H1 (cell line): ENCODE measurements at places on chromosomes 12 and 14. TPM values are rescaled to one million over a fixed set of nuclear protein-coding genes. Genes with fewer than 3 reads are reported as not detected.

- H3K4me3 ChIP-seq = no peak overlapping the region
- no peak overlapping the region for H3K27ac ChIP-seq
- DNase-seq = no peak
- H3K4me1 ChIP-seq = peaks cover 3% of the 10 kb centered on the region
Measured at GRCh38 chr12:113359939-113360748, 1.8 kb downstream of the PLBD2 start.

DNA sequence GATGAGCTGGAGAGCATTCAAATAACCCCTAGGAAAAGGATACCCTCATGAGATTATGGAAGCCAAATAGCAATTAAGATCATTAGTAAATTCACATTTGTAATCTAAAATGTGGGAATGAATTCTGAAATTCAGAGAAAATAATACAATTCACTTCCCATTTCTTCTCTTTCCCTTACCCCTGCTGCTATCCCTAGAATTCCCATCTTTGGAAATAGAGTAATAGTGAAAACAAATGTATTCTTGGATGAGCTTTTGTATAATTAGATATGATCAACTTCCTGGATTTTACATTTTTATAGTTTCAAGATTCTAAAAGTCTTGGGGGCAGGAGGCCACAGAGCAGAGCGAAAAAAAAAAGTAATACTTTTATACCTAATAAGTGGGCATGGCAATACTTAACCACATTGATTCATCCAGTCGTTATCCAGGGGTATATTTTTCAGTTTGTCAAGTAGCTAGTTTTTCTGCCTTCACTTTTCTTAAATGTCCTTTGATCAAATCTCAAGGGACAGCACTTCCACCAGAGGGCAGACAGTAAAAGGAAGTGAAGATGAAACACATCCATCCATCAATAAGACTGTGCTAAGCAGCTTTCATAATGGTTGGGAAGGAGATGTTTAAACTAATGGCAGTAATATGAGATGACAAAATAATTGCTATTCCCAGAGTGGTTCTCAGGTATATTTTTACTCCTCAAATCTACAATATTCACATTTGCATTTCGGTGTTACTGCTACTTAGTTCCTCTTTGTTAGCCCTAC, 401.3 kb downstream of the DIO2 start:
- no peaks in the 10 kb centered on the region for H3K36me3 ChIP-seq
- no peak overlapping the region for H3K4me3 ChIP-seq
- no peak for DNase-seq
- no peaks in the 10 kb centered on the region for H3K4me1 ChIP-seq
- H3K27ac ChIP-seq = no peak overlapping the region
- H3K27me3 ChIP-seq = no peaks in the 10 kb centered on the region

DNA sequence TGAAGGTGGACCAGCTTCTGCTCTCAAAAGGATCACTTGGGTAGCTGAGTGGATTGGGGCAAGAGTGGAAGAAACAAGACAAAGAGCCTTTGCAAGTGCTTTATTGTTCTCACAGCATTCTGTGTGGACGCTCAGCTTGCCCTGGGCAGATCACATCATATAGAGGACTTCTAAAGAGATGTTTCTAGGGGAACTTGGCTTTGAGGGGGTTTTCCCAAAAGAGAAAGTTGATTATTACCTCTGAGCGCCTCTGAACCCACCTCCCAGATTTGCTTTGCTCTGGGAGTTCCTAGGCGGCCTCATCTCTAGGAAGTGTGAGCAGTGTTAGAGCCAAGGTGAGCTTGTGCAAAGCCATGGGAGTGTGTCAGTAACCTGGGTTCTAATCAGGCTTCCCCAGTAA, 81.7 kb downstream of the RIN3 start:
- H3K36me3 ChIP-seq = no peaks in the 10 kb centered on the region
- no peak overlapping the region for H3K4me3 ChIP-seq
- no peaks in the 10 kb centered on the region for H3K4me1 ChIP-seq
- no peak overlapping the region for H3K27ac ChIP-seq

DNA sequence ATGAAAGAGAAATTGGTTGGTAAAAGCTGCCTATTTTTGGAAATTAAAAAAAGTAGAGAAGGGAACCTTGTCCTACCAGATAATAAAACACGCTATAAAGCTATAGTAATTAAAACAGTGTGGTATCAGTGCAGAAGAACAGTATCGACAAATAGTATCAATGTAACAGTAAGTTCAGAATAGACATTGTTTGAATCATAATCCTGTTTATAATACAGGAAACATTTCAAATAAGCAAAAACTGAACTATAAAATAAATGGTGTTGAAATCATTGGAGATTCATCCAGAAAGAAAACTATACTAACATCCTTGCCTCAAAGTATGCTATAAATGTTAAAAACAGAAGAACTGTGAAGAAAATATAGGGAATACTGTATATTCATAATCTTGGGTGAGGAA, 54.2 kb upstream of the NAP1L1 start:
- no peak overlapping the region for H3K4me3 ChIP-seq
- H3K4me1 ChIP-seq = no peaks in the 10 kb centered on the region
- no peaks in the 10 kb centered on the region for H3K27me3 ChIP-seq

- peaks cover 67% of the 10 kb centered on the region for H3K4me1 ChIP-seq
- peaks cover 24% of the 10 kb centered on the region for H3K36me3 ChIP-seq
- H3K27me3 ChIP-seq = no peaks in the 10 kb centered on the region
- peak overlapping the region; percentile 80 for H3K27ac ChIP-seq
Measured at GRCh38 chr14:21525571-21525961, 580 bp downstream of the SALL2 start.

DNA sequence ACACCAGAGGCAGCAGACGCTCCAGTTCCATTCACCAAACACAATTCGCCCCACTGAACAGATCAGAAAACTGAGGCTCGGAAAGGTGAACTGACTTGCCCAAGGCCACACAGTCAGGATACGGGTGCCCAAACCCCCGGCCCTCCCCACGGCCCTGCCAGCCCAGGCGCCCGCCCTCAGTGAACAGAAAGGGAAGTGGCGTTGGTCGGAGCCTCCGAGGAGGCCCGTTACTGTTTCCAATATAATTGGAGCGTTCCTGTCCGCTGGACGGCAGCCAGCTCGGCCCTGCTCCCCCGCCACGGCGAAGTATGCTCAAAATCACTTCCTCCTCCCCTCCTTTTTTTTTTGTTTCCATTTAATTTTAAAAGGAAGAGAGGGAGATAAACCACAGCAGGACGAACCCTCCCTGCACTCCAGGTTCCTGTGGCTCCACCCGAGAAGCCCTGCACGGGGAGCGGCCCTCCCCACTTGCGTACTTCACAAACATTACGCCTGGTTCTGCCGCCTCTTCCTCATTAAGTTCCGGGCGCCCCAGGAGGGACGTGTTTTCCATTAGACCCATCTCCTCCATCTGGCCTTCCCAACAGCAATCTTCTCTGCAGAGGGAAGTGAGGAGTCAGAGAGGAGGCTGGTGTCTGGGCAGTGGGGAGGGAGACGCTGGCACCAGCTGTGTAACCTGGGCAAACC, 61.1 kb downstream of the NCOR2 start:
- no peak for DNase-seq
- H3K36me3 ChIP-seq = no peaks in the 10 kb centered on the region
- no peak overlapping the region for H3K27ac ChIP-seq
- H3K4me3 ChIP-seq = no peak overlapping the region

GRCh38 chr12:108240027-108240785, 98.9 kb downstream of the CMKLR1 start:
- H3K36me3 ChIP-seq = no peaks in the 10 kb centered on the region
- H3K4me1 ChIP-seq = peaks cover 13% of the 10 kb centered on the region
- DNase-seq = no peak
- no peaks in the 10 kb centered on the region for H3K27me3 ChIP-seq
- H3K27ac ChIP-seq = no peak overlapping the region

GRCh38 chr14:68942296-68943035, 36.6 kb downstream of the ACTN1 start:
- no peak overlapping the region for H3K4me3 ChIP-seq
- no peaks in the 10 kb centered on the region for H3K36me3 ChIP-seq
- DNase-seq = no peak
- no peak overlapping the region for H3K27ac ChIP-seq
- H3K27me3 ChIP-seq = no peaks in the 10 kb centered on the region

DNA sequence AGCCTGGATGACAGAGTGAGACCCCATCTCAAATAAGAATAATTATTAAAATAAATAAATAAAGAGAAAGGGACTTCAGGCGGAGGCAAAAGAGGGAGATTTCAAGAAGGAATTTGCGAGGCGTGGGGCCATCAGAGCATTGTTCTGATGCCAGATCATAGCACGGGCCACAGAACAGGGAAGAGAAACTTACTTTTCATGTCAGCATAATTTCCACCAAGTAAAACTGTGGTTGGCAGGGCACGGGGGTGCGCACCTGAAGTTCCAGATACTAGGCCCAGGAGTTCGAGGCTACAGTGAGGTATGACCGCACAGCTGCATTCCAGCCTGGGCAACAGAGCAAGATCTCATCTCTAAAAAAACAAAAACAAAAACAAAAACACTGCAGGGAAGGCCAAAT, 11.0 kb upstream of the PLBD1 start:
- no peaks in the 10 kb centered on the region for H3K27me3 ChIP-seq
- H3K4me1 ChIP-seq = no peaks in the 10 kb centered on the region
- H3K36me3 ChIP-seq = no peaks in the 10 kb centered on the region

- peaks cover 1% of the 10 kb centered on the region for H3K27me3 ChIP-seq
- no peak overlapping the region for H3K4me3 ChIP-seq
- H3K36me3 ChIP-seq = no peaks in the 10 kb centered on the region
- no peak overlapping the region for H3K27ac ChIP-seq
Measured at GRCh38 chr14:88934351-88934806, 109.9 kb downstream of the TTC8 start.

The ZNF641 gene
- 6.2 and 7.8 TPM in 2 replicates for total RNA-seq

The TPPP2 gene
- 0.34 TPM in 1 of 2 replicates, not detected in the other for total RNA-seq

The KLRC3 gene
- total RNA-seq = not detected in 2 replicates

The EML1 gene
- 24.7 and 32.9 TPM in 2 replicates for total RNA-seq

The BRI3BP gene
- total RNA-seq = 13.4 and 14.2 TPM in 2 replicates

The MYF5 gene
- not detected in 2 replicates for total RNA-seq

The RND1 gene
- total RNA-seq = 15.8 and 16.2 TPM in 2 replicates

The HSPA2 gene
- total RNA-seq = 82.9 and 91.1 TPM in 2 replicates

The KRT73 gene
- not detected in 2 replicates for total RNA-seq

The CLEC2A gene
- 2.8 and 3.7 TPM in 2 replicates for total RNA-seq

The MYO1H gene
- not detected in 2 replicates for total RNA-seq

The CFAP73 gene
- total RNA-seq = 0.56 TPM in 1 of 2 replicates, not detected in the other

The TAS2R9 gene
- total RNA-seq = not detected in 2 replicates

The KRT75 gene
- total RNA-seq = not detected in 2 replicates

The LHX5 gene
- 0.47 and 0.63 TPM in 2 replicates for total RNA-seq
